ENCODE measurements at places on chromosomes 6 and 20.

DNA sequence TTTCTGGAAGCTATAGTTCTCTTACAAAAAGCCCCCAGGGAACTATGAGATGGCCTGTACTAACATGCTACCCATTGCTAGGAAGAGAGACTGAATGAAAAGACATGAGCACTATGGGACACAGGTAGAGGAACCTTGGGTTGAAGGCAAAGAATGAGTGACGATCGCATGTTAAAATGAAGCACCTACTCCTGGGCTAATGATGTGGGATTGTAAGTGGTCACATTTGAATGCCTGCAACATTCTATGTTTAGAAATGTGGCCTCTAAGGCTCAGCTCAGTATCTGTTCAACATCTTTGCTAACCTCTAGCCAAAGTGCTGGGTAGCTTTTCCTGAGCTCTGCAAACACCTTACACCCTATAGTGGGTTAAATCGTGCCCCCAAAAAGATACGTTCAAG is 5.2 kb upstream of the ZC3H12D start:
- peak; percentile 13 for DNase-seq

DNA sequence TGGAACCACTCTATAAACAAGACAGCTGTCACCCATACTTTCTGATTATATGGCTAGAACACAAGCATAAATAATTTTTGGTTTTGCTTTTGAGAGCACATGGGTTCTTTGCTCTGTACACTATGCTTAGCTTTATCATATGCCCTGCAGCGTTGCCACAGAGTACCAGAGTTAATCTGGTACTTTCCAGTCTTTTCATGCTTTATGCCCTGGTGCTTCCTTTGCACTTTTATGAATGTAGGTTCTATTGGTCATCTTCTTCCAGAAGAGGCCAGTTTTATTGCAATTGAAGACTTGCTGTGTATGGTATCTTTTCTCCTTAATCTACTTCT is 20.8 kb downstream of the SHLD1 start:
- DNase-seq: no peak

GRCh38 chr20:39736434-39737327 is 774.5 kb downstream of the DHX35 start:
- no peak for DNase-seq

- no peak for DNase-seq
These were observed 2.1 kb downstream of the PTPN1 start for GRCh38 chr20:50512323-50512722.

DNA sequence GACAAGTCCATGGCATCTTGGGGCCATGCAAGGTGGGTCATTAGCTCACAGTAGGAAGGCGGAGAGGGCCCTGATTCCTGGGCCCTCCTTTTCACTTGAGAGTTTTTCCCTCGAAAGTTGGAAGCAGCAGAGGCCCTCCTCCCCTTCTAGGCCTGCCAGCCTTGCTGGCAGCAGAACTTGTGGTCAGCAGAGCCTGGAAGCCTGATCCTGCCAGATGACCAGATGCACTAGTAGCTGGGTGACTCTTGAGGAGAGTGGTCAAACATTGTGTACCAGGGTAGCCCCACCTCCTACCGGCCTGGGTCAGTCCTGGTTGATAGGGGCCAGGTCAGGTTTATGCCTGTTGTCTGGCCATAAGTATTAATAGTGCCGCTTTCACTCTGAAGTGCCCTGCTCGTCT is 3.8 kb upstream of the HMGA1 start:
- no peak for DNase-seq

Data from activated T-cell treated with anti-CD3 and anti-CD28 coated beads, Interleukin-2, amount 50 U/mL, for 48 hours (primary cell).